ENCODE measurements at places on chromosomes 12 and 14. TPM values are rescaled to one million over a fixed set of nuclear protein-coding genes. Genes with fewer than 3 reads are reported as not detected.

CD163 gene
- 20.6 TPM for total RNA-seq

MYO1H gene
- total RNA-seq, result 0.27 TPM

KRT80 gene
- total RNA-seq, result not detected

COX8C gene
- total RNA-seq, result not detected

ARHGEF40 gene
- total RNA-seq, result 42.4 TPM

TMEM63C gene
- total RNA-seq, result 39.9 TPM

LYZ gene
- total RNA-seq, result 0.37 TPM

AP5M1 gene
- 91.3 TPM for total RNA-seq

FAM90A1 gene
- total RNA-seq, result 0.54 TPM

RHEBL1 gene
- total RNA-seq, result 2.3 TPM

ETV6 gene
- 10.1 TPM for total RNA-seq

LRRK2 gene
- total RNA-seq, result not detected

CFAP251 gene
- 2.8 TPM for total RNA-seq

PRPH gene
- 2,189 TPM for total RNA-seq

PRR13 gene
- 105 TPM for total RNA-seq

GRCh38 chr14:93332397-93332852, 411 bp downstream of the BTBD7 start:
- peaks cover 11% of the 10 kb centered on the region for H3K4me1 ChIP-seq
- H3K4me3 ChIP-seq, result peak overlapping the region; percentile 95
- no peak overlapping the region for H3K27ac ChIP-seq

DNA sequence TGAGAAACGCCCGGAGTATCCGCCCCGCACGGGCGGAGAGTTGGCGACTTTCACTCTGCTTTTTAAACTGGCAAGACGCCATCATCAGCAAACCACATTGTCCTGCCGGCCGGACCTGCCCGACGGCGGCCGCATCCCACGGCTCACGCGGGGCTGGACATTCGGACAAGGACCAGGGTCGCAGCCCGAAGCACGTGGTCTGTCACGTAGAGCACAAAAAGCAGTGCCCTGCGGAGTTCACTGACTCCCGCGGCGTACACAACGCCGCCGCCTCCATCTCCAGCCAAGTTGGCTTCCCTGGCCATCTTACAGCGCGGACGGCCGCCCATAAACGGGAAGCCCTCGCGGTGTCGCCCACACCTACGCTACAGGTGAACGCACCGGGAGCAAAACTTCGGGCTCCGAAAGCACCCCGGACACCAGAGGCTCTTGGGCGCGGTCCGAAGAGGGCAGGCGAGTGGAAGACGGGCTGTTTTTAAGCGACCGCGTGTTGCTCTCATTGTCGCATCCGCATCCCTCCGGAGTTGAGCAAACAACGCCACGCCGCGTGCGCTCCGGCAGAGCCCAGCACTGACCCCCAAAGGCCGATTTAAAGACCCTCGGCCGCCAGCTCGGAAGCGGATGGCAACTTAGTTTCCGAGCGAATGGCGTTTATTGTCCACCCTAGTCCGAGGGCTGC, 966 bp downstream of the SINHCAF start:
- H3K36me3 ChIP-seq, result no peaks in the 10 kb centered on the region
- H3K27me3 ChIP-seq, result peaks cover 10% of the 10 kb centered on the region
- H3K4me3 ChIP-seq, result peak overlapping the region; percentile 99
- DNase-seq, result peak; percentile 48

GRCh38 chr14:91371990-91372375, 45.6 kb downstream of the CCDC88C start:
- DNase-seq, result no peak
- peaks cover 75% of the 10 kb centered on the region for H3K4me1 ChIP-seq
- H3K4me3 ChIP-seq, result no peak overlapping the region
- no peak overlapping the region for H3K27ac ChIP-seq
- H3K27me3 ChIP-seq, result peaks cover 35% of the 10 kb centered on the region

GRCh38 chr14:57870686-57871457, 5.0 kb upstream of the SLC35F4 start:
- H3K27me3 ChIP-seq, result peaks cover 3% of the 10 kb centered on the region
- no peak overlapping the region for H3K27ac ChIP-seq
- DNase-seq, result peak; percentile 18
- no peaks in the 10 kb centered on the region for H3K4me1 ChIP-seq
- no peaks in the 10 kb centered on the region for H3K36me3 ChIP-seq

- no peak overlapping the region for H3K27ac ChIP-seq
- H3K4me3 ChIP-seq, result no peak overlapping the region
- peaks cover 8% of the 10 kb centered on the region for H3K4me1 ChIP-seq
Measured at GRCh38 chr12:75641031-75641780, 129.8 kb upstream of the KRR1 start.

GRCh38 chr12:6360080-6360571, 15.2 kb downstream of the SCNN1A start:
- H3K27ac ChIP-seq, result no peak overlapping the region
- H3K36me3 ChIP-seq, result peaks cover 3% of the 10 kb centered on the region
- DNase-seq, result no peak
- H3K27me3 ChIP-seq, result peaks cover 3% of the 10 kb centered on the region
- no peaks in the 10 kb centered on the region for H3K4me1 ChIP-seq
- no peak overlapping the region for H3K4me3 ChIP-seq

DNA sequence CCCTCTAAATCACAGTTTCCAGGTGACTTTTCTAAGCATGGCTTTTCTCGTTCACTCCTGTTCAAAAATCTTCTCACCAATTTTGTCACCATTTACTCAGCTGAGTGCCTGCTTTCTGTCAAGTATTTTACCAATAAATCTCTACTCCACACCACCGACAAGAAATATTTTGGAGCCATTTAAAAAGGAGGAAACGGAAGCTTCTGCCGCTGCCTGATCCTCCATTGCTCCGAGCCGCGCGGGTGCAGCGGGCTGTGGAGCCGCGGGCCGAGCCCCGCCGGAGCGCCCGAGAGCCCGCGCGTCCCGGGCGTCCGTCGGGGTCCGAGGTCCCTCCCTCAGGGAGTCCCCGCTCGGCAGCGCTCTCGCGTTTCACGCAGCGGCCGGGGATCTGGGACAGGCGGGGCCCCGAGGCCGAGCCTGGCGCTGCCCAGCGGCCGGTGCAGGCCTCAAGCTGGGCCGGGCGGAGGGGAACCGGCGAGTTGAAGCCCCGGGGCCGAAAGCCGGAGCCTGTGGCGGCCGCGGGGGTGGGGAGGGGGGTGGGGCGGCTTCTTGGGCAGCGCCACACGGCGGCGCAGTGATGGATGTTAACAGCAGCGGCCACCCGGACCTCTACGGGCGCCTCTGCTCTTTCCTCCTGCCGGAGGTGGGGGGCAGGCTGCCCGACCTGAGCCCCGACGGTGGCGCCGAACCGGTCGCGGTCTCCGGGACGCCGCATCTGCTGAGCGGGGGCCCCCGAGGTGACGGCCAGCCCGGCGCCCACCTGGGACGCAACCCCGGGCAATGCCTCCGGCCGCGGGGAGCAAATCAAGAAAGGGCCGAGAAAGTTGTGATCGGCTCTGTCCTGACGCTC, 1.1 kb upstream of the HEBP1 start:
- peak; percentile 69 for DNase-seq
- H3K36me3 ChIP-seq, result peaks cover 5% of the 10 kb centered on the region
- peaks cover 8% of the 10 kb centered on the region for H3K27me3 ChIP-seq
- peak overlapping the region; percentile 75 for H3K27ac ChIP-seq
- H3K4me1 ChIP-seq, result peaks cover 6% of the 10 kb centered on the region

GRCh38 chr14:71371711-71372396, 464.6 kb downstream of the PCNX1 start:
- no peaks in the 10 kb centered on the region for H3K36me3 ChIP-seq
- H3K4me1 ChIP-seq, result no peaks in the 10 kb centered on the region
- no peak for DNase-seq
- no peak overlapping the region for H3K4me3 ChIP-seq
- no peak overlapping the region for H3K27ac ChIP-seq

DNA sequence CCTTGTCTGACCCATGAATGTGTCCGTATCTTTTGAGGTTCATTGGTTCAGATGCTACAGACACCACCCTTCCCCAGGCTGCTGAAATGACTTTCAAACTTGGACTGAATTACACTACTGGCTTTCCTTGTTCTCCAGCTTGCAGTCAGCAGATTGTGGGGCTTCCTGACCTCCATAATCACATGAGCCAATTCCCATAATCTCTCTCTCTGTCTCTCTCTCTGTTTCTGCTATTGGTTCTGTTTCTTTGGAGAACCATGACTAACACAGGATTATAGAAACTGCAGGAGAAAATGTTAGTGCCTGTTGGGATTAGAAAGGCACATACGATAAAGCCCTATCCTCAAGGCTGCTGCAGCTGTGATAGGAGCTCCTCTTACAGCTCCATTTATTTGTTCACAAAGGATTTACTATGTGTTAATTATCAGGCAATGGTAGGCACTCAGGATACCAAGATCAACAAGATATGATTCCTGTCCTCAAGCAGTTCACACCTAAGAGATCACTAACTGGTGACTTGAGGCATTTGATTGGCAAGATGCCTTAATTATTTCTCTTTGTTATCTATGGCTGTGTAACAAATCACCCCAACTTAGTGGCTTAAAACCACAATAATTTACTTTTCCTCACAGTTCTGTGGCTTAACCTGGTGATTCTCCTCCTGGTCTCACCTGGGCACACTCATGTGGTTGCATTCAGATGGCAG, 10.2 kb upstream of the NYNRIN start:
- peaks cover 4% of the 10 kb centered on the region for H3K27me3 ChIP-seq
- no peak overlapping the region for H3K27ac ChIP-seq
- H3K4me1 ChIP-seq, result no peaks in the 10 kb centered on the region
- H3K36me3 ChIP-seq, result no peaks in the 10 kb centered on the region

- no peak overlapping the region for H3K27ac ChIP-seq
- H3K4me3 ChIP-seq, result no peak overlapping the region
- peaks cover 2% of the 10 kb centered on the region for H3K4me1 ChIP-seq
- no peaks in the 10 kb centered on the region for H3K36me3 ChIP-seq
- peaks cover 5% of the 10 kb centered on the region for H3K27me3 ChIP-seq
- no peak for DNase-seq
Measured at GRCh38 chr14:75422169-75422568, 5.7 kb upstream of the JDP2 start.

DNA sequence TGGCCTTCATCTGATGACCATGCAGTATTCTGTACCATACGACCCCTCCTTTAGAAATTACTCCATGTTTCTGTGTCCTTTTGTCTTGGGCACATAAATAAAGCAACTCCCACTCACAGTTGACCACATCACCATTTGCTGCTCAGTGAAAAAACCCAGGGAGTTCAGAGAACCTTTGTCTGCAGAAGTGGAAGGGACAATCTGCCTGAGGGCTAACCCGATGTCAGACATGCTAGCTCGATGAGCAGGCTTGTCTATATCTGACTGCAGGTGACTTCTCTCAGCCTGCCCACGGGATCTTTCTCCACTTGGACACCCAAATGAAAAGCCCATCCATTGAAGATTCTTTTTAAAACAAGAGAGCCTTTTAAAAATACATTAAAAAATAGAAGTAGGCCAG, 45.7 kb upstream of the GRIP1 start:
- H3K4me3 ChIP-seq, result no peak overlapping the region
- peaks cover 12% of the 10 kb centered on the region for H3K4me1 ChIP-seq
- no peaks in the 10 kb centered on the region for H3K27me3 ChIP-seq
- H3K27ac ChIP-seq, result no peak overlapping the region
- no peak for DNase-seq

- peaks cover 4% of the 10 kb centered on the region for H3K27me3 ChIP-seq
- no peak overlapping the region for H3K4me3 ChIP-seq
- H3K4me1 ChIP-seq, result no peaks in the 10 kb centered on the region
- H3K27ac ChIP-seq, result no peak overlapping the region
- no peak for DNase-seq
Measured at GRCh38 chr12:123399255-123399617, 15.3 kb downstream of the KMT5A start.

DNA sequence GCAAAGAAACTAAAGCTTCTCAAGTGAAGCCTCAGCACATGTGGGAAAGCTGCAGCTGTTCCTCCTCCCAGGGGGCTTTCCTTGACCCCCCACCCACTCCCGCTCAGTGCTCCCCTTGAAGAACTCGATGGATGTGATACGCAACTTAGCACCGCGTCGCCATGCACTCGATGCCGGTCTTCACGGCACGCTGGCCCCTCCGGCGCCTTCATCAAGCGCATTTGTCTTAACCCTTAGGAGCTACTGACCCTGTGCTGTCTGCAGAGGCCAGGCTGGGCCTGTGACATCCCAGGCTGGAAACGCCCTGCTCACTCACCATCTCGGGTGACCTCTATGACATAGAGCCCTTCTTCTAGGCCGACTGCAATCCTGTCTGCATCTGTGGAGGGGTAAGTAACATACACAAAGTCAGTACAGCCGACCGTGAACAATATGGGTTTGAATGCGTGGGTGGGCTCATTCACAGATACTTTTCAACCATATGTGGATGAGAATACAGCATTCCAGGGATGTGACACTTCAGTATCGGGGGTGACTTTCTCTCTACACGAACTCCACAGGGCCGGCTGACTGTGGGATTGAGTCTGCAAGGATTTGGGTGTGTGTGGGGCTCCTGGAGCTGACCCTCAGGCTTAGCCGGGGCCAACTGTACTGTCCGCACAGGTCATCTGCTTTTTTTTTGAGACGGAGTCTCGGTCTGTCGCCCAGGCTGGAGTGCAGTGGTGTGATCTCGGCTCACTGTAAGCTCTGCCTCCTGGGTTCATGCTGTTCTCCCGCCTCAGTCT, 23.1 kb downstream of the AMN start:
- peaks cover 4% of the 10 kb centered on the region for H3K27me3 ChIP-seq
- H3K4me1 ChIP-seq, result peaks cover 12% of the 10 kb centered on the region

- DNase-seq, result no peak
- no peak overlapping the region for H3K27ac ChIP-seq
- peaks cover 41% of the 10 kb centered on the region for H3K4me1 ChIP-seq
- H3K36me3 ChIP-seq, result no peaks in the 10 kb centered on the region
- H3K4me3 ChIP-seq, result no peak overlapping the region
- peaks cover 10% of the 10 kb centered on the region for H3K27me3 ChIP-seq
Measured at GRCh38 chr14:93078870-93079269, 36.9 kb downstream of the ITPK1 start.

- peak; percentile 92 for DNase-seq
- H3K27me3 ChIP-seq, result peaks cover 24% of the 10 kb centered on the region
- H3K27ac ChIP-seq, result no peak within 1 kb of the TSS
- H3K4me3 ChIP-seq, result peak within 1 kb of the TSS; percentile 83
- peaks cover 12% of the 10 kb centered on the region for H3K4me1 ChIP-seq
Measured at GRCh38 chr12:125185740-125186470, 120.7 kb downstream of the AACS start.

DNA sequence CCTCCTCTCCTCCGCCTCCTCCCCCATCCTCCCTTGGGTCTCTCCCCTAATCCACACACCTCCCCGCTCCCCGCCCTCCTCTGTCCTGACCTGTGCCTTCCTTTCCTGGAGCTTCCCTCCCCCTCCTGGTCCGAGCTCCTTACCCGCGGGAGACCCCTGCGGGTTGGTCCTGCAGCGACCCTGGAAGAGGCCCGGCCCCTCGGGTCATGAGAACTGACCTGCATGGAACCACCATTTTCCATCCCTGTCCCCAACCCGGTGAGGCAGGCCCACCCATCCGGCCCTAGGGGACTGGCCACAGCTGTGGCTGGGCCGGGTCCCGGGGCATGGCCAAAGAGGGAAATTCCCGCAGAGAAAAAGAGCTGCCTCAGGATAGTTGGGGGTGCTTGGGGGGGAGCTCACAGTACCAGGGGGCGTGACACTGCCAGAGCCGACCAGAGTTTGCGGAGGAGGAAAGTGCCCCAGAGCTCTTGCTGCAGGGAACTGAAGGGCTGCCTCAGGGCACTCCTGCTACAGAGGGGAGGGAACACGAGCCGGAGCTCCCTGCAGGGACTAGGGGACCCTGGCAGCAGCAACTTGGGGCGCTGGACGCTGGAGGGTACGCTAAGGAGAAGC, 613 bp downstream of the ARHGEF40 start:
- H3K36me3 ChIP-seq, result peaks cover 8% of the 10 kb centered on the region
- peak overlapping the region; percentile 87 for H3K27ac ChIP-seq
- peak; percentile 79 for DNase-seq
- H3K4me3 ChIP-seq, result peak overlapping the region; percentile 93
- H3K4me1 ChIP-seq, result peaks cover 18% of the 10 kb centered on the region

GRCh38 chr12:121628536-121628935, 2.2 kb downstream of the ORAI1 start:
- H3K27ac ChIP-seq, result peak overlapping the region; percentile 75
- H3K36me3 ChIP-seq, result no peaks in the 10 kb centered on the region
- H3K4me3 ChIP-seq, result peak overlapping the region; percentile 88
- peaks cover 6% of the 10 kb centered on the region for H3K27me3 ChIP-seq
- no peak for DNase-seq
